Stimulated activated CD8-positive, alpha-beta memory T cell treated with anti-CD3 and anti-CD28 coated beads, Interleukin-7, amount 100 ng/mL, for 24 hours (primary cell): ENCODE measurements at places on chromosomes 4 and X.

- no peak for DNase-seq
Observed at GRCh38 chr4:89765528-89765927, 71.4 kb downstream of the SNCA start.

- DNase-seq = no peak
Observed at GRCh38 chr4:118823471-118823870, 12.5 kb downstream of the SEC24D start.

- DNase-seq = no peak
Observed at GRCh38 chr4:144894573-144894972, 203.4 kb downstream of the ANAPC10 start.

GRCh38 chrX:133269168-133269567 is 51.0 kb upstream of the TFDP3 start:
- DNase-seq = no peak

GRCh38 chr4:170627418-170627817 is 537.7 kb upstream of the AADAT start:
- no peak for DNase-seq

DNA sequence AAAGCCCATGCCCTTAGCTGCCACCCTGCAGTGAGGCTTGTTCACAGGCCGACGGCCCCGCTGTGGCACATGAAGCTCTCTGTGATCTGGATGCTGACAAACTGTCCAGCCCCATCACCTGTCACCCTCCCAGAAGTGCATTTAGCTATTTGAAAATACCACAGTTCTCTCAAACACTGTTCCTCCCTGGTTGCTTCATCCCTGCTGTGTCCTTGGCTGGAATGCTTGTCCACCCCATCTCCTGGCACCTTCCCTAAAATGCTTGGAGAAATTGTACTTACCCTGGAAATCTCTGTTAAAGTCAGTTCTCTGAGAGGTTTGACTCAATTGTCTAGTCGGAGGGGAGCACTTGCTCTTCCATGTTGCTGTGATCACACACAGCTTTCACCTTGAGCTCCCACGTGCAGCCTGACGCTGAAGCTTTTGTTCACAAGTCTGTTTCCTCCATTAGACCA is 10.1 kb downstream of the SYNPO2 start:
- DNase-seq = no peak

DNA sequence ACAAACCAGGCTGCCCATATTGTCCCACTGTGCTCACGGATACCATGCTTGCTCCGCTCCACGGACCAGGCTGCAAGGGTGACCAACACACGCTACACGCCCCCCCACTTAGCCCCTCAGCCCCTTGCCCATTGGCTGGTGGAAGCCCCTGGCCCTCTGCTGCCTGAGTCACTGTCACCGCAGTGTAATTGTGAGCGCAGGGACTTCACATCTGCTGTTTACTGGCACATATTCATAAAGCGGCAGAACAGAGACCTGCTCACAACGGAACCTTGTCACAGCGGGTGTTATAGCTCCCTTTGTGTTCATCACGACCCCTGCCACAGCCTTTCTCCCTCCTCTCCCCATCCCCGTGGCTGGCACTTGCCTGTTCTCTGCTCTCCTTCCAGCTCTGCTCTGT is 83.7 kb downstream of the PSAPL1 start:
- DNase-seq = no peak

DNA sequence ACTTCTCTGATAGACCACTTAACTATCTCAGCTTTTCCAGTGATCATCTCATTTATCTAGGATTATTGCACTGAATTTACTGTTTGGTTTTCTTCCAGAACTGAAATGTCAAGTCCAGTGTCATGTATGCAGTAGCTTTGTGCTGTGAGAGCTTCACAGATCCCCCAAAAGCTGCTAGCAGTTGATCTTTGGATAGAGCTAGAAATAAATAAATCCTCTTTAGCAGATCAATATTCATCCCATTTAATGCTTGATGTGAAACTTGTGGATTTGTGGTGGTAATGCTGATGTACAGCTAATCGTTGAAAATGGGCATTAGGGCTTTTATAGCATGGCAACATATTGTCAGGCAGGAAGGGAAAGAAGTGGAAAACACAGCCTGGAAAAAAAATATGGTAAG is 509.6 kb upstream of the FAM241A start:
- DNase-seq = no peak

DNA sequence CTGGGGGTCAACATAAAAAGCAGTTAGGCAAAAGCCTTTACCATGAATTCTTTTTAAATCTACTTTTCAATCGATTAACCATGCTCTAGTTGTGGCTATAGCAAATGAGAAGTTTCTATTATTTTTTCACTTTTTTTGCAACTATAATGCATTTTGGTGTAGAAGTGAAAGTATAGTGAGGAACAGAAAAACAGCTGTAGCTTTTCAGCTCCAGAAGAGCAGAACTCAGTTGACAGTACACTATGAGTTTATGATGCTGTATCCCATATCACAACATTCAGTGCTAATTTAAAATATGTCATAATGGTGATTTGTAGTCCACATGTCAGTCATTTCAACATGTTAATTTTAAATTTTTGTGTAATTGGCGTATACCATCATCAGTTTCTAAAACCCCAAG is 8.7 kb upstream of the MUC7 start:
- DNase-seq = no peak

- no peak for DNase-seq
Observed at GRCh38 chr4:116881077-116881476, 204.3 kb downstream of the TRAM1L1 start.

GRCh38 chr4:109665783-109666485 is 37.3 kb downstream of the CASP6 start:
- DNase-seq = no peak

GRCh38 chrX:38943120-38943519 is 141.9 kb downstream of the MID1IP1 start:
- DNase-seq = no peak

GRCh38 chrX:20056704-20057103 is 60.0 kb downstream of the MAP7D2 start:
- no peak for DNase-seq

DNA sequence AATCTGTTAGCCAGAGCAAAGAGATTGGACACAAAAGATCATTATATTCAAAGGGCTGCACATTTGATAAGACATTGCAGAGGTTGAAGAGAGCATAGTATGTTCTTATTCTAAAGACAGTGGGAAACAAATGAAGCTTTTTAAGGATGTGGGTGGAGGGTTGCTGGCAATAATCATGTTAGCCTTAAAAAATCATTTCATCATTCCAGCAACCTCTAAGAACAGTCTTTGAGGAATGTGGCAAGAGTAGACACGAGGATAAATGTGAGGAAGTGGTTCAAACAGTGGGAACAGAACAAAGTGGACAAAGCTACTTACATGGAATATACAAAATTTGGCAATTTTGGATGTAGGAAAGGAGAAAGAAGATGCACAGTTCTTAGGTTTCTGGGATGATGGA is 167.3 kb upstream of the SPRY1 start:
- DNase-seq = no peak

GRCh38 chr4:16106956-16107355 is 23.1 kb upstream of the PROM1 start:
- DNase-seq = no peak

GRCh38 chr4:101191302-101192098 is 155.8 kb downstream of the PPP3CA start:
- no peak for DNase-seq

- DNase-seq = no peak
Observed at GRCh38 chr4:143353797-143354196, 17.1 kb downstream of the GAB1 start.

GRCh38 chrX:22122510-22122909 is 90.4 kb downstream of the PHEX start:
- DNase-seq = no peak

DNA sequence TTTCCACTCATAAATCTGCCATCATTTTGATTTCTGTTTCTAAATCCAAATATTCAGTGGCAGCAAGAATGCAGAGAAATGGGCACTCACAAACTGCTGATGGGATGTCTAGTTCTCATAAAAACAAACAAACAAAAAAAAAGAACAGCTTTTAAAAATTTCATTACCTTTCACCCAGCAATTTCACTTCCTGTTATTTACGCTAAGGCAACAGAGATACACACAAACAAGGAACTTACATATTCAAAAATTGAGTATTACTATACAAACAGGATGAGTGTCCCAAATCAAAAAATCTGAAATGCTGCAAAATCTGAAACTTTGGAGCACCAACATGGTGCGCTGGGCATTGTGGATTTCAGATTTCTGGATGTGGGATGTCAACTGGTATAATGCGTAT is 36.4 kb downstream of the FAT1 start:
- no peak for DNase-seq

GRCh38 chr4:71713611-71714203 is 70.2 kb downstream of the GC start:
- DNase-seq = no peak

DNA sequence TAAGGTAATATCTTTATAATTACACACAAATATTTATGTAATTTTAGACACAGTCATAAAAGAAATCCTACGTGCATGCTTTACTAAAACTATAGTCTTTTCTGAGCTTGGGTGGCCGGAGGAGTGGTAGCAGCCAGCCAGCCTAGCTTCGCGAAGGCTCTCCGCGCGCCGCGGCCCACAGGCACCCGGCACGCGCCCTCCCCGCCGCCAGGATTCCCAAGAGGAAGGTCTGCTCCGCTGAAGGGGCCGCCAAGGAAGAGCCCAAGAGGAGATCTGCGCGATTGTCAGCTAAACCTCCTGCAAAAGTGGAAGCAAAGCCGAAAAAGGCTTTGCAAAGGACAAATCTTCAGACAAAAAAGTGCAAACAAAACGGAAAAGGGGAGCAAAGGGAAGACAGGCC is 8.7 kb upstream of the PJA1 start:
- no peak for DNase-seq
